PC-3 (cell line): ENCODE measurements at places on chromosomes 1 and 21. TPM values are rescaled to one million over a fixed set of nuclear protein-coding genes. Genes with fewer than 3 reads are reported as not detected.

- no peak for DNase-seq
These were observed 106.8 kb downstream of the HHIPL2 start for GRCh38 chr1:222441066-222441465.

- no peak for DNase-seq
These were observed 2.0 kb downstream of the PTPRF start for GRCh38 chr1:43532716-43533115.

GRCh38 chr21:38645282-38645681 lies 147.0 kb upstream of the ERG start:
- DNase-seq = peak; percentile 76

DNA sequence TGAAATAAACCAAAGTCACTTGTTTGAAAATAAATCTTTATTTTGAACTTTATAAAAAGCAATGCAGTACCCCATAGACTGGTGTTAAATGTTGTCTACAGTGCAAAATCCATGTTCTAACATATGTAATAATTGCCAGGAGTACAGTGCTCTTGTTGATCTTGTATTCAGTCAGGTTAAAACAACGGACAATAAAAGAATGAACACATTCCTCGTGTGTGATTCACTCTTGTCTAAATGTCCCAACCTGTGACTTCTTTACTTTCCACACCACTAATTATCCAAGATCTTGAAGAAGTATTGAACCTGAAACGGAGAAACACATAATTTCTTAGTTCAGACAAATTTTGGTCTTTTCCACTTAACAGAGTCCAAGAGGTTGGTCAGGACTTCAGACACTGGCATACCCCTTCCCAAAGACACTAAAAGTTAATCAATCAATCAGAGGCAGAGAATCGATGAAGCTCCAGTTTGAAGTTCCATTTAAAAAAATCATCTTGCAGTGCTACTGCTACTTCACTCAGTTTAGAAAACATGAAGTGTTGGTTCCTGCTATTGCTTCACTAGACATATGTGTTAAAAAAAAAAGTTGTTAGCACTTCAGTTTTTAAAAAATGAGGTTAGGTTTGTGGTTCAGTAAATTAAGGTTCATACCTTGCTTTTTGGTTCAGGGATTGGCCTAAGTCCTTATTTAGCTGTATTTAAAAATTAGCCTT lies 26.2 kb downstream of the ATP1B1 start:
- DNase-seq = peak; percentile 41

BOLA1 gene
- 27.6 and 38.6 TPM in 2 replicates for total RNA-seq

GRCh38 chr1:150621497-150622302 lies 7.7 kb downstream of the ENSA start:
- peak; percentile 58 for DNase-seq

CRABP2 gene
- total RNA-seq = 120 and 150 TPM in 2 replicates

ADAMTSL4 gene
- 0.81 and 0.87 TPM in 2 replicates for total RNA-seq
